ENCODE measurements at places on chromosomes 2 and 18.

GRCh38 chr2:188199716-188200128 is 92.0 kb upstream of the GULP1 start:
- peak; percentile 87 for DNase-seq

GRCh38 chr2:109497911-109498870 is 115.6 kb downstream of the SEPTIN10 start:
- peak; percentile 62 for DNase-seq

DNA sequence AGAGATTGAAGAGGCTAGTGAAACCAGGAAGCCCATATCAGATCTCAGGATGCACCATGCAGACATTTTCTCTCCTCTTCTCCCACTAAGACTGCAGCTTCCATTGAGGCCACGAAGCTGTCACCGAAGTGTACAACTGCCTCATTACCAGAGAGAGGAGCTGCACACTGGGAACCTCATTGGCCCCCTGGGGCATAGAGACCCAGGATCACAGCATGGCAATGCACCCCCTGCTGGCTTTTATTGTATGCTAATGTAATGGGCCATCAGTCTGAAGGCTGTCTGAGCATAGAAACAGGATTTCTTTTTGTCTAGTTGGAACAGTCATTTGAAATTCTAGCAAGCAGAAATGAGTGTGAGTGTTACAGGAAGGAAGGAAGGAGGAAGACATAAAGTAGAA is 861.6 kb upstream of the CELF4 start:
- no peak for DNase-seq

DNA sequence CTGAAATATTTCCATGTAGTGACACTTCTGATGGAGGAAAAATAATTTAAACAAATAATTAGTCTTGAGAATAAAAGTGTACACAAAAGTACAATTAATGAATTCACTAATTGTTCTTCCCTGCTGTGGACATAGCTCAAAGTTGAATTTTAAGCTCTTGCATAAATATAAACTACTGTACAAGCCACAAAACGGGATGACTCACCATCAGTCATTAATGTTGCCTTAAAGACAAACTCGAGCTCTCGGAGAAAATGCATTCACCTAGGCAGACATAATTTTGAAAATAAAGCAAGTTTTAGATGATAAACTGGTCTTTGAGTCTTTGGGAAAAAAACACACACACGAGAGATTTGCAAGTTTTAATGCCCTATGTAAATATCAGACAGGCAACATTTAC is 436.4 kb downstream of the ZNF521 start:
- DNase-seq: peak; percentile 16

- DNase-seq: no peak
These were observed 55.7 kb downstream of the KCNG2 start for GRCh38 chr18:79853303-79853992.

DNA sequence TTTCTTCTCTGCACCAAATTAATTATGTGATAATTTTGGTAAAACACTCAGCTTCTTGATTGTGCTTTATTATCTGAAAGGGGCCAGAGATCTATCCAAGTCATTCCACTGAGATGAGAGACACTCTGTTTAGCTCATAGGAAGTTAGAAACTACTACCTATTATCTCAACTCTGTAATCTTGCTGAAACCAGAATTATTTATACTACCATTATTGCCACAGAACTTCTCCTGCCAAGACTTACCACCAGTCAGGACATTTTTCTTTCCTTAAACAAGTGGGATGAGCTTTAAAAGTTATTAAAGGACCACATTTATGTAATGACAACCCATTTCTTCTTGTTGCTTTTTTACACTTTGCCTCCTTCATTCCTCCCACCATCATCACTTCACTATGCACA is 855.6 kb upstream of the PIK3C3 start:
- DNase-seq: no peak

DNA sequence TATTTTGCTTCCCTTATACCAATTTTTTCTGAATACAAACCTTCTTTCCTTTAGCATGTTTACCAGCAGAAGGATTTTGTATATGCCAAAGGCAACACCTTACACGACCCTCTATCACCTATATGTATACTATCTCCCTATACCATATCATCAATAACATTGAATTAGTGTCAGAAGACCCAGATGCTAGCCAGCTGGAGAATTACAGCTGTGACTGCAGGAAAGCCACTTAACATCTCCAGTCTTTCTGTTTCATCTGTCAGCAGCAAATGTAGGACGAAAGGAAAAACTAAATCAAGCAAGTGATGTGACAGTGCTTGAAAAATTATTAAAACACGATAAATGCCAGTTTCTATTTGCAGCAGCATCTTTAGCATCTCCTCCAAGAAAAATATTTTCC is 193.7 kb downstream of the STK39 start:
- no peak for DNase-seq

- no peak for DNase-seq
These were observed 30.4 kb upstream of the KLHL29 start for GRCh38 chr2:23354554-23354953.

- no peak for DNase-seq
These were observed 64.4 kb downstream of the SP110 start for GRCh38 chr2:230155359-230155758.

- peak; percentile 24 for DNase-seq
These were observed 592.2 kb upstream of the SYT4 start for GRCh38 chr18:43869451-43870008.

DNA sequence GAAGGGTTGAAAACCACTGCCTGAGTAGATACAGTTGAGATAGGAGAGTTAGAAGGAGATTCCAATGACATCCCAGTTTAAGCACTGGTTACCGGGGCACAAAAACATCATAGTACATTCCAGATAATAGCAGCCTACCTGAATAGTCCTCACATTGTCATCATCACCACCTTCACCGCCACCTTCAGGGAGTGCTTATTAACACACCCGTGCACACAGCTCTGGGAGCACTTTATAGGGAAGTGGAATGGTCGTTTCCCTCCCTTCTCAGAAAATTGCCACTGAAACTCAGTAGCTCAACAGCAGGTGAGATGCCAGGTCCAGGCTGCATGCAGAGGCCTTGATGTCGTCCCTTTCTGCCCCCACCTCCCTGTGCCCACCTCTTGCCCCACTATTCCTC is 8.2 kb downstream of the SERPINB7 start:
- DNase-seq: no peak

DNA sequence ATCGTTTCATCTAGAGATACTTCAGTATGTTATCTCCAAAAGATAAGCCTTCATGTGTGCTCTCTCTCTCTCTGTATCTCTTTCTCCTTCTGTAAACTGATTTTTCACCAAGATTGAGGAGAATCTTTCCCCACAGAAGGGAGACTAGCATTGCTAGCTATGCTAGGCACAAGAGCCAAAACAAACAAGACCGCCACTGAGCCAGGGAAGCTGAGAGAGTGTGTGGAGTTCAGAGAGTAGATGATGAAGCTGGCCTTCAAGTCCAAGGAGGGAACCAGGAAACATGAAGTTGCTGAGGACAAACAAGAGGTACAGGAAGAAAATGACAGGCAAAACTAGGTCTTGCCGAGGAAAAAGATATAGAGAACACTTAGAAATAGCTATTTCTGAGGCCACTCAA is 23.4 kb downstream of the DAPL1 start:
- DNase-seq: no peak

GRCh38 chr2:72827966-72828646 is 2.3 kb upstream of the EXOC6B start:
- DNase-seq: peak; percentile 30

- DNase-seq: no peak
These were observed 48.5 kb downstream of the PAX3 start for GRCh38 chr2:222250313-222250712.

GRCh38 chr2:6676241-6676640 is 189.5 kb downstream of the CMPK2 start:
- no peak for DNase-seq

GRCh38 chr2:218371983-218372350 is 10.1 kb upstream of the SLC11A1 start:
- no peak for DNase-seq

DNA sequence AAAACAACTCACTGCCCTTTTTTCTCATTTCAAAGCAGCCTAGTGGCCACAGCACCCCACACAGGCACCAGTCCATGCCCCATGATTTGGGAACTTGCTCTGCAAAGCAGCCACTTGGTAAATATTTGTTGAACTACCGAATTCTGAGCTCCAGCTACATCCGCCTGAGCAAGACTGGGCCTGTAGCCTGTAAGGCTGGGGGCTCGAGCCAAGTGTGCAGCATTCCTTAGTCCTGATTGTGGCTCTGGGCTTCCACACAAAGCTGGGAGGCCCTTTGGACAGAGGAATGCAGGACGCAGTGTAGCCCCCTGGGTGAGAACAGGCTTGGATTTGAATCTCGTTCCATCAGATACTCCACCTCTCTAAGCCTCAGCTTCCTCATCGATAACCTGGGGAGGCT is 88.4 kb downstream of the ACTR2 start:
- peak; percentile 86 for DNase-seq

Data from GM03348 (cell line).